Left ventricle myocardium superior (tissue), 1 donor: ENCODE measurements at places on chromosomes 6 and 20. TPM values are rescaled to one million over a fixed set of nuclear protein-coding genes. Genes with fewer than 3 reads are reported as not detected.

The EPPIN gene
- not detected for total RNA-seq

The EYS gene
- not detected for total RNA-seq

The TRIM15 gene
- total RNA-seq = not detected

The PRND gene
- total RNA-seq = not detected

The SIGLEC1 gene
- total RNA-seq = 7.1 TPM

The OR2B6 gene
- not detected for total RNA-seq

The SIM1 gene
- total RNA-seq = not detected

The POLR1C gene
- 16.9 TPM for total RNA-seq

The TBXT gene
- total RNA-seq = not detected

The C6orf52 gene
- not detected for total RNA-seq

The C20orf202 gene
- total RNA-seq = 0.25 TPM

The OLIG3 gene
- total RNA-seq = not detected

The ABHD16B gene
- not detected for total RNA-seq

The VGLL2 gene
- total RNA-seq = not detected

The SMLR1 gene
- not detected for total RNA-seq

The OPRM1 gene
- total RNA-seq = not detected

The ENPP4 gene
- total RNA-seq = 21.3 TPM

The DUSP15 gene
- total RNA-seq = 4.0 TPM

The CTAGE9 gene
- total RNA-seq = not detected

The GPR6 gene
- not detected for total RNA-seq

The PI3 gene
- total RNA-seq = 1.5 TPM

The MEP1A gene
- not detected for total RNA-seq

The SOX4 gene
- total RNA-seq = 10.0 TPM

The LY6G6C gene
- total RNA-seq = not detected

The MATN4 gene
- not detected for total RNA-seq

The C6orf15 gene
- total RNA-seq = not detected

The UBE2C gene
- 1.0 TPM for total RNA-seq

The IP6K3 gene
- 47.5 TPM for total RNA-seq

The FOXP4 gene
- total RNA-seq = 16.8 TPM

The MCHR2 gene
- not detected for total RNA-seq
